ENCODE measurements at places on chromosomes 2 and 18.

GRCh38 chr2:242048479-242048878 lies 178.9 kb downstream of the RTP5 start:
- DNase-seq: no peak

- DNase-seq: no peak
Observed at GRCh38 chr2:79235135-79235534, 75.6 kb upstream of the REG3A start.

DNA sequence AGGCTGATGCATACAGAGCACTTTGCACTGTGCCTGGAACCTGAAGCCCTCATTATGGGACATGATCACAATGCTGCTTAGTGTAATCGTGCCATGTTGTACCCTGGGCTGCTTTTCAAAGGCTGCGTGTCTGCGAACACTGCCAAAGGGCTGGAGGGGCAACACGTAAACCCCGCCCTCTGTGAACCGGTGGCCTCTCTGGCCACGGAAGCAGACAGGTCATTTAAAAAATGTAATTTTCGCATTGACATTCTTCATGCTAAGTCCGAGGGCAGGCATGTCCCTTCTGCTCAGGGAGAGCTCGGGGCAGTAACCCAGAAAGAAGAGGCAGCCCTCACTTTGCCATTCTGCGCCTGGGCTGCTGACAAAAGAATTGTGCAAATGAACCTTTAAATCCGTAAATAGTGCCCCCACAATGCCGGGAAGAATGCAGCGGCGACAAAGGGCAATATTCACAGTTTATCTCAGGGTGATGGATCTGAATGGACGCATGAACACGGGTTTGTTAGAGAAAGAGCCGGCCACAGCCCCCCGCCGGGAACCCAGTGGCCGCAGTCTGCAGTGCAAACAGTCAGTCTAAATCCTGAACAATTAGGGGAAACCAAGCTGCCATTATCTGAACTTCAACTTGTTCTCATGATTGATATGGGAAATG lies 226.1 kb downstream of the MYCN start:
- no peak for DNase-seq

DNA sequence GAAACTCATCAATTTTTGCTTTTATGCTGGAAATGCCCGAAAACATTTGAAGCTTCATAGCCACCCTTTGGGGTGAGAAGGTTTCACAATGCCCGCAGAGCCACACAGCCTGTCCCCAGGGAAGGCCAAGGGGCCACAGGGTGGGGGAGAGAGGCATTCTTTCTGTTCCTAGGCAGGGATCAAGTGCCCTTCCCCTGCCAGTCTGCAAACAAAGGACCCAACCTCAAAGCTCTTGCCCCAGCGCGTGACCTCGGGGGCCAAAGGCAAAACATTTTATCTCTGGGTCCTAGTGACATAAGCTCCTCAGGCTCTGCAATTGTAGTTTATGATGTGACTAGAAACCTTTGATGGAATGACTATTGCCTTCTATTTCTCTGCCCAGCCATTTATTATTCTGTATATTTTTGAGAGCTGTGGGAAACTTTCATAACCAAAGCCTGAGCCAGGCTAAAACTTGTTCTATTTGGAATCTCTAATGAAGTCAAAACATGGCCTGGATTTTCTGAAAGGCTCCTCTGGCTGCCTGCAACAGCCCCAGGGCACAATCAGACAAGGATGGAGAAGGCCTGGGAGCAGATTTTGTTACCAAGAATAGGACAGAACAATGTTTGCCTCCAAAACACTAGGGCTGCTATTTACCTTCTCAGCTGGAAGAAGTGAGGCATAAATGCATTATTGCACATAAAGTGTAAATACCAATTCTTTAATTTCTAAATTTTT lies 137.2 kb upstream of the KCTD1 start:
- DNase-seq: no peak

GRCh38 chr2:239467956-239468490 lies 67.2 kb upstream of the HDAC4 start:
- no peak for DNase-seq

GRCh38 chr2:207241198-207241597 lies 75.5 kb upstream of the KLF7 start:
- DNase-seq: no peak

- no peak for DNase-seq
Observed at GRCh38 chr2:11506611-11506969, 27.3 kb upstream of the GREB1 start.

All from cerebellar nuclear complex (tissue), 1 donor.